A549 treated with RU486 at 1 μM for 4 hours (cell line): ENCODE measurements at places on chromosomes 7 and 10. TPM values are rescaled to one million over a fixed set of nuclear protein-coding genes. Genes with fewer than 3 reads are reported as not detected.

The SYT15B gene
- 2.1 to 3.8 TPM (median 3.2 TPM) in 5 replicates for total RNA-seq

The KCNK18 gene
- not detected in 5 replicates for total RNA-seq

The UCMA gene
- total RNA-seq = not detected in 5 replicates

The STYXL1 gene
- total RNA-seq = 38.5 to 42.8 TPM (median 40.9 TPM) in 5 replicates

The SPDYE16 gene
- total RNA-seq = not detected in 5 replicates

The AVL9 gene
- total RNA-seq = 25.1 to 36.5 TPM (median 26.5 TPM) in 5 replicates

The DDIT4 gene
- 103 to 175 TPM (median 161 TPM) in 5 replicates for total RNA-seq

The FGFBP3 gene
- 1.8 to 3.1 TPM (median 2.7 TPM) in 5 replicates for total RNA-seq

The STEAP2 gene
- total RNA-seq = 2.8 to 4.2 TPM (median 3.7 TPM) in 5 replicates

The WDFY4 gene
- not detected in 5 replicates for total RNA-seq

The VWA2 gene
- total RNA-seq = not detected in 5 replicates

The GPR15LG gene
- total RNA-seq = not detected in 5 replicates

The ZCWPW1 gene
- 0.85 to 2.2 TPM (median 1.3 TPM) in 5 replicates for total RNA-seq

The TMEM273 gene
- total RNA-seq = not detected in 5 replicates

The GLCCI1 gene
- 1.1 to 2.2 TPM (median 1.4 TPM) in 5 replicates for total RNA-seq
